ENCODE measurements at places on chromosomes 5 and 9.

GRCh38 chr5:149363358-149363757, 5.5 kb downstream of the PCYOX1L start:
- no peak for DNase-seq

DNA sequence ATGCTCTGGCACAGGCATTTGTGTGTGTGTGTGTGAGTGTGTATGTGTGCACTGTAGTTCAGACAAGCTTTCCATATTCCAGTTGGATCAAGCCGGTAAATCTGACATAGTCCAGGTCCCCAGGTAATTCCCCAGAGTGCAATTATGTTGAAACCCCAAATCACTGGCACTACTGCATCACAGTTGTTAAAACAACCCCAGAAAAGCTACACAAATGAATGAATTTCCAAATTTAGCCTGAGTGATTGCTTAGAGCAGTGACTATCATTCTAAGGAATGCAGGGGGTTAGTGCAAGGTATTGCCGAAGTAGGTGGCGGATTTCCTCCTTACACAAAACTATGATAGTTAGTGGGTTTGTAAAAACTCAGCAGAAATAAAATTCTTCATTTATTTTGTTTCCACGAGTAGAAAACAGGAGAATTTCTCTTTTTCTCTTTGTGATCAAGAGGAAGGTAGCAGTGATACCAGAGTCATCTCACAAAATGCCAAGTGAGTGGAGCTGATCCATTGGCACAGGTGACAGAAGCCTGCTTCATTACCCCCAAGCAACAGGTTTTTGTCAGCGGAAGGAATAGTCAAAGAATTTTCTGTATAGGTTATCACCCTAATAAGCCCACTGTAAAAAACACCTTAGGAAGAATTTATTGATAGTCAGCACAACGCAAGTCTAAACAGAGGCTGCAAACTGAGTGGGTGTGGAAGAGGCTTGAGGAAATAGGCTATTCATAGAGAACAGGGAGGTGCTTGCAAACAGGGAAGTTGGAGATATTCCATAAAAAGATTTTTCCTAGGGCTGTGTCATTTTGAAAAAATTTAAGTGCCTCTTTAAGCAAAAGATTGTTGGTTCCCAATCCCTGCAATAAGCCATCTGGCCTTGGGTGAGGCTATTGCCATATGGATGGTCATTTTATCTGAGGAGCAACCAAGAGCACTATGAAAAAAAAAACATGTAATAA, 385.1 kb downstream of the CHSY3 start:
- no peak for DNase-seq

GRCh38 chr9:88161144-88161543, 22.9 kb upstream of the SPATA31C2 start:
- DNase-seq: no peak

DNA sequence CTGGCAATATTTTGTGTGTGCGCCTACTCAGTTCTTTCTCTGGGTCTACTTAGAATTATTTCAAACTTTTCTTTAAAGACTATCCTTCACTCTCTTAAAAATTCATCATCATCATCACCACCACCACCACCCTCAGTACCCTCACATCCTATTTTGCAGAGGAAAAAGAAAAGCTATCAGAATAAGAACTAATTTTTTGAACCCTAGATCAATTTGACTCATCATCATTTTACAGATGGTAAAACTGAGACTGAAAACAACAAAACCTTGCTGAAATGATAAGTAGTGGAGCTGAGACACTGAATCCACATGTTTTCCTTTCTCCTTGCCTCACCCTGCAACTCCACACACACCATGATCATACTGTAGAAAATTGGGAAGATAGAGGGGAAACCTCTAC, 119.3 kb downstream of the SSBP2 start:
- DNase-seq: no peak

DNA sequence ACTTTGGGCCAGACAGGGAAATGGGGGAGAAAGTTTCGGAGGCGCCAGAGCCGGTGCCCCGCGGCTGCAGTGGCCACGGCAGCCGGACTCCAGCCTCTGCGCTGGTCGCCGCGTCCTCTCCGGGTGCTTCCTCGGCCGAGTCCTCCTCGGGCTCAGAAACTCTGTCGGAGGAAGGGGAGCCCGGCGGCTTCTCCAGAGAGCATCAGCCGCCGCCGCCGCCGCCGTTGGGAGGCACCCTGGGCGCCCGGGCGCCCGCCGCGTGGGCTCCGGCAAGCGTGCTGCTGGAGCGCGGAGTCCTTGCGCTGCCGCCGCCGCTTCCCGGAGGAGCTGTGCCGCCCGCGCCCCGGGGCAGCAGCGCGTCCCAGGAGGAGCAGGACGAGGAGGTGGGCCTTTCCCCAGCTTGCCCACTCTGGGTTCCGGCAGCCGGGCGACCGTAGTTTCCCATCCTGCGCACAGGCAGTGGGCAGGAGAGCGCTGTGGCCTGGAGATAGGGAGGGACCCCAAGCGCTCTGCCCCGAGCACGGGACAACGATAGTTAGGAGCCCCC, 516 bp downstream of the MAST4 start:
- DNase-seq: no peak

GRCh38 chr9:131651160-131651559, 88.7 kb downstream of the RAPGEF1 start:
- no peak for DNase-seq

DNA sequence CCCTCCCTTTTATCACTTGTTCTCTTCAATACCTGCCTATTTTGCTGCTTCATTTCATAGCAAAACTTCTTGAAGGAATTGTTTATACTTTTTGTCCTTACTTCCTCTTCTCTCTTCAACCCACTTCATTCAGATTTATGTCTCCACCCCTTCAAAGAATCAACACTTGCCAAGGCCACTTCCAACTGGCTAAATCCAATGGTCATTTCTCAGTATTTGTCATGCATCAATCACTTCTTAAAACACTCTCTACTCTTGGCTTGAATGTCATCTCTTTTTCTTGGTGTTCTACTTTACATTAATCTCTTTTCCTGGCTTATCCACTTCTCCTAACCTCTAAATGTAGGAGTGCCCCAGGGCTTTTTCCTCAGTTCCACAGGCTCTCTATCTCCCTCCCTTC, 8.3 kb upstream of the FCHO2 start:
- no peak for DNase-seq

DNA sequence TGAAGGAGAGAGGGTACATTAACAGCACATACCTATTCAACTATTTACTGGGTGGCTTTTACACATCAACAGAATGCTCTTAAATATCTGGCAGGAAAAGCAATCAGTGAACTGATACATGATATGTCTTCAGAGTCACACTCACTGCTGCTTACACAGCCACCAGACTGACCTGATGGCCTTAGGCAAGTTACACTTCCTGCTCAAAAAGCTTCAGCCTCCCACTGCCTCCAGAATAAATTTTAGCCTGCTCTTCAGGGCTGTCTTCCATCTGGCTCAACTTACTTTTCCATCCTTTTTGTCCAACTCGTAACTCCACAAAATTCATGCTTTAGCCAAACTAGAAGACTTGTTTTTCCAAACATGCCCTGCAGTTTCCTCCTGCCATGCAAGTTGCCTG, 10.7 kb downstream of the LOX start:
- DNase-seq: no peak

DNA sequence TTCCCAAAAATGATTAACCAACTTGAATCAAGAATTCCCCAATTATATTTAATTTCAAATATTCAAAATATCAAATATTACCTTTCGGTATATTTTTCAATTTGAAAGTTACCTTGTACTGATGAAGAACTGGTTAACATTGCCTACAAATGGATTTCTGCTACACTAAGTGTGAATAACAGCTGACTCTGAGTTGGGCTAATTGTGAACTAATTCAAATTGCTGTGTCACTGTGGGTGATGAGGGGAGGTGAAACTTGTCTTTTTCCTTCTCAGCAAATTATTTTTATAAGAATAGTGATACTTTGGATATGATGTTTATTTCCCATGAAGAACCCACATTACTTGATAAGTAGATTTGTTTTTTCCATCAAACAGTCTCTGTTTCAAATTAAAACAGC, 103.4 kb upstream of the RPS23 start:
- DNase-seq: no peak

Measured in esophagus squamous epithelium (tissue), 5 donors.